ENCODE measurements at places on chromosomes 2 and 18.

DNA sequence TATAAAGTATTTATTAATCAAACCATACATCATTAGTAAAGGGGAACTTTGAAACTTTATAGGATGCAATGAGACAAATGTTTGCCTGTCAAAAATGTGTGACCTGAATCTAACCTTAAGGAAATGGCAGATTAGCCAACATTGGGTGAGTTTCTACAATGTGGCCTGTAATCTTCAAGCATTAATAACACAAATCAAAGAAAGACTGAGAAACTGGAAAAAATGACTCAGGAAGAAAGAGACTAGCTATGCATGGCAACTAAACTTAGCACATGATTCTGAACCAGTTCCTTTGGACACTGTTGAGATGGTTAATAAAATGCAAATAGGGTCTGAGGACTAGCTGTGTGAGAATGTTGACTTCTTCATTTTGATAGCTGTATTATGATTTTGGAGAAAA is 628.6 kb upstream of the ID2 start:
- DNase-seq, result no peak

DNA sequence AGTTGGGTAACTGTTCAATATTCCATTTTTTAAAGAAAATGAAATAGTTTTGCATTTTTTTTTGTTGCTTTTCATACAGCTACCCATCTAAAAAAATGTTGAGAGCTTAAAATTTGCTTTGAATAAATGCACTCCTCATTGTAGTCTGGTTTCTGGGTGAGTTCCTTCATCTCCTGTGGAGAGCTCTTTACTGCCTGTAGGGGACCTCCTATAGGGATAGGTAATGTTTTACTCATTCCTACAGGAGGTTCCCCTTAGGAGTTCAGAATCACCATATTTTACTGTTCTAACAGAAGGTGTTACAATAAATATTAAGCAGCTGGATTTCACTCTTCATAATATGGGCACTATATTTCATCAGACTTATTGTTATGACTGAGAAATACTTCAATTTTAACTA is 947.3 kb upstream of the CRIM1 start:
- DNase-seq, result no peak

- no peak for DNase-seq
These were observed 64.2 kb downstream of the BCL11A start for GRCh38 chr2:60489289-60489688.

GRCh38 chr2:183248866-183249567 is 124.8 kb downstream of the NUP35 start:
- no peak for DNase-seq

DNA sequence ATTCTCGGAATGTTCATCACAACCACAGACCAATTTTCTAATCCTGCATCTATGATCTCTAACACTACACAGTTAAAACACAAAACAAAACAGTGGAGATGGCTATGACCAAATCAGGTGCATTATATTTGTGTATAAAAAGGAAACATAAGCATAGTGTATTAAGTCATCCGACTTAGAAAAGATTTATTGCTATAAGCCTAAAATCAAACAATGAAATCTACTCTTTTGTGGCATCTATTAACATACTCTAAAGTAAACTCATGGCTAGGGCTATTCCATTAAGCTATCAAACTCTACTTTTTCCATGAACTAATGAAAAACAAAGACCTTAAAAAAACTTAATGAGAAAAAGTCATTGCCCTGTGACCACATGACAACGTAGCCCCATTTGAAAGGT is 8.7 kb downstream of the SP3 start:
- DNase-seq, result no peak

DNA sequence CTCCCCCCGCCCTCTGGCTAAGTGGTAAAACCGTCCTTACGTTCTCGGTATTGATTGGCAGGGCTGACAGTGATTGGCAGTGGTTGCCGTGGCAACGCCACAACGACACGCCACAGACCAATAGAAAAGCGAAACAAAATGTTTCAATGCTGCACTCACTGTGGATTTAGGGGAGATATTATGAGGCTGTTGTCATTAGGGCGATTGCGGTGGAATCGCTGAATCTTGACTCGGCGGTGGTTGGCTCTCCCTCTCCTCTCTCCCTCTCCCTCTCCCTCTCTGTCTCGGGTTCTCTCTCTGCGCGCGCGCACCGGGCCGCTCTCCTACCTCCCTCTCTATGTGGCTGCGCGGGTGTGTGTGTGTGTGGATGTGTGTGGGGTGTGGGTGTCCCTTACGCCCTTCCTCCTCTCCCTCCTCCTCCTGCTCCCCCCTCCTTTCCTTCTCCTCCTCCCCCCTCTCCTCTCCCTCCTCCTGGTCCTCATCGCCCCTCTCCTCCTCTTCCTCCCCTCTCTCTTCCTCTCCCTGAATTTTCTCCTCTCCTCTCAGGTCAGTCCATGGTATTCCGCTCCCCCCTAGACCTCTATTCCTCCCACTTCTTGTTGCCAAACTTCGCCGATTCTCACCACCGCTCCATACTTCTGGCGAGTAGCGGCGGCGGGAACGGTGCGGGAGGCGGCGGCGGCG is at the start of gene SIX3:
Gene SIX3, plus strand, starts transcription at position 152 of the 684 bp plus-strand sequence. Its CDS starts 403 bp downstream, at position 555.
- no peak for DNase-seq

DNA sequence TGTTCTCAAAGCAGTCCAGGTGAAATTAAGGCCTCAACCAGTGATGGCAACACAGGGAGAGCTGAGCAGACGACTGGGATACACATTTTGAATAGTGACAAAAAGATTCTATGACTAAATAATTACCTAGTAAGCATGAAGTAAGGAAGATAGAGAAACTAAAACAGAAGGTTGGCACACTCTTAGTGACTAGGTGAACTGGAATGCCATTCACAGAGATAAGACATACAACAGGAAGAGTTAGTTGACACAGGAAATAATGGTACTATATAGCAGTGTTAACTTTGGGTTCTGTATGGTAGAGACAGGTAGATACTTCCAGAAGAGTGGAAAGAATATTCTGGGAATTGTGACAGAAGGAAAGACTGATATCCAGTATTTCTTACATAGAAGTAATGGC is 181.8 kb upstream of the NT5C1B start:
- DNase-seq, result no peak

GRCh38 chr18:46008531-46008930 is 41.4 kb upstream of the EPG5 start:
- no peak for DNase-seq

GRCh38 chr2:233928594-233929351 is 11.6 kb downstream of the TRPM8 start:
- DNase-seq, result no peak

DNA sequence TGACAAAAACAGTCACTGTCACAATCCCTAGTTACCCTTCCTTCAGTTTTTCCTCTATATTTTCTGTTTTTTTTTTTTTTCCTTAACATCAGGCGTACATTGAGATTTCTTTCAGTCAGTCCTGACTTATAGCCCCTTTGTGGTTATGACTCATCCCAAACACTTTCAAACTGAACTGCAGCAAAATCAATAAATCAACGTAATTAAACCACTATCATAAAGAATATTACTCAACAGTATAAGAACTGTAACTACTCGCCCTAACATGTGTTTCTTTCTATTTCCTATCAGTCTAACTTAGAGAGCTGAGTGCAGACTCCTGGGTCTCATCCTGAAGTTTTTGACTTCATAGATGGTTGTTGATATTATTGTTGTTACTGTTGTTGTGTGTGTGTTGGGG is 523.5 kb downstream of the LRRTM4 start:
- DNase-seq, result no peak

GRCh38 chr2:190947711-190948251 is 66.2 kb downstream of the STAT1 start:
- DNase-seq, result no peak

- no peak for DNase-seq
These were observed 125.7 kb downstream of the AGAP1 start for GRCh38 chr2:235619544-235619943.

DNA sequence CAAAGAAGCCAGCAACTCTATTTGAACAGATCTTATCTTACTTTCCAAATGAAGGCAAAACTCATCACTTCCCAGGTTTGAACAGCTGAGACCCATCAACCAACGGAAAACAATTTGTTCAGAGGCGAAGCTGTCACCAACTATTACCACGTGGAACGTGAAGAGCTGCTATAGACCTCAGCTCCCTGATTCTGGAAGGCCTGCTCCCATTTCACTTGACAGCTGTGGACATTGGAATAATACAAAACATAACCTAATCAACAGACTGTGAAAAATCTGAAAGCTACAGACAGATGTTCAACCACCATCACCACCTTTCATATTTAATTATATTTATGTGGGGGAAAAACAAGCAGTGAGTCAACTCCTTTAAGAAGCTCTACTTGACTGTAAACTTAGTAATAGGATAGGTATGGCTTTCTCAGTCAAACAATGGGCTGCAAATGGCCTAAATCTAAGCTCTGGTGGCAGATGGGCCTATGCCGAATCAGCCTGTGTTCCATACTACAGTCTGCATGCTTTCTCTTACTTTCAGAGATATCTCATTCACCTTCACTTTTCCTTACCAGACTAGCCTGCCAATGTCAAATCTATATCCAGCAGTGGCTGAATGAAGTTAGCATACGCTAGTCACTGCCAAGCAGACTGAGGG is 896.4 kb downstream of the TDRD15 start:
- DNase-seq, result no peak

DNA sequence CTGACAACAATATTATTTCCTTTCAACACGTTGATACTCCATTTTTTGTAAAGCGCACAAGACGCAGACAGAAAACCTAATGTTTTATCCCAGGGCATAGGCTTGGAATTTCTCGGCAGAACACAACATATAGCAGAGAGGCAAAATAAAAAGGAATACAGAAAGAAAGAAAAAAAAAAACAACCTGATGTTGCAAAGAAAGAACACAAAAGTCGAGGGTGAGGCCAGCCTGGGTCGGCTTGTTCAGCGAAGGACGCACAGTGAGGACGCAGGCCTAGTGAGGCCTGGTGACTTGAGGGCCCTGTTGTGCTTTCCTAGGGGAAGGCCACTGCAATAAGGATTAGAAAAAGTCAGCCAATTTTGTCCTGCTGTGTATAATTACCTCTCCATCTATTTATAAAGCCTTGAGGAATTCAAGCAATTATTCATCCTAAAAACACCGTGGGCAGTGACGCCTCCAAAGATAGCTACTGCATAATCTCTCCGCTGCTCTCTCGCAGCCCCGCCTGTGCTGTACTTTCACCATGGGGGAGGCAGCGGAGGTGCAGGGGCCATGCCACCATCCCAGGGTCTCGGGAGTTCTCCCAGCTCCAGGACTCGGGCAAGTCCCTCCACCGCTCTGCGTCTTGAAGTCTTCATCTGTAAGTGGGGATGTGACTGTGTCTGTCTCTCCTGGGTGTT is 61.9 kb upstream of the SH3RF3 start:
- DNase-seq, result no peak

GRCh38 chr18:65755616-65756015 is 4.8 kb downstream of the CDH7 start:
- no peak for DNase-seq

- DNase-seq, result no peak
These were observed 176.2 kb downstream of the GBX2 start for GRCh38 chr2:235992024-235992423.

- DNase-seq, result no peak
These were observed 112.6 kb upstream of the MC4R start for GRCh38 chr18:60485201-60485600.

- no peak for DNase-seq
These were observed 381.2 kb downstream of the TXNL1 start for GRCh38 chr18:56257205-56257604.

GRCh38 chr2:56812432-56812831 is 628.6 kb downstream of the CCDC85A start:
- no peak for DNase-seq

GRCh38 chr2:182868054-182868796 is 1.8 kb upstream of the FRZB start:
- DNase-seq, result no peak

GRCh38 chr2:234003972-234004617 is 46.4 kb upstream of the SPP2 start:
- DNase-seq, result no peak

DNA sequence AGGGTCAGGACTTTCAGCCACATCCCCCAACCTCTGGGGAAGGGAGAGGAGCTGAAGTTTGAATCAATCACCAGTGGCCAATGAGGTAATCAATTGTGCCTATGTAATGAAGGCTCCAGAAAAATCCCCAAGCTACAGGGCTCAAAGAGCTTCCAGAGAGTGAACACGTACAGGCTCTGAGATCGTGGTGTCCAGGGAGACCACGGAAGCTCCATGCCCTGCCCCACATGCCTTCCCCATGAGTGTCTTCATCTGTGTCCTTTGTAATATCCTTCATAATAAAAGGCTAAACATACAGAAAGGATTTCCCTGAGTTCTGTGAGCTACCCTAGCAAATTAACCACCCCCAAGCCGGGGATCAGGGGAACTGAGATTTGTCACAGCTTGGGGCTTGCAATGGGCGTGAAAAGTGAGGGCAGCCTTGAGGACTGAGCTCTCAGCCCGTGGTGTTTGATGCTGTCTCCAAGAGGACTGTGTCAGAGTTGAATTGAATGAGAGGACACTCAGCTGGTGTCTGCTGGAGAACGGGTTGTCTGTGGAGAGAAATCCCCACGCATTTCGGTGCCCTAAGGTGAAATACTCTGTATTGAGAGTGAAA is 25.5 kb upstream of the TUBB6 start:
- DNase-seq, result no peak

GRCh38 chr2:42089340-42089925 is 41.6 kb downstream of the PKDCC start:
- DNase-seq, result peak; percentile 66

DNA sequence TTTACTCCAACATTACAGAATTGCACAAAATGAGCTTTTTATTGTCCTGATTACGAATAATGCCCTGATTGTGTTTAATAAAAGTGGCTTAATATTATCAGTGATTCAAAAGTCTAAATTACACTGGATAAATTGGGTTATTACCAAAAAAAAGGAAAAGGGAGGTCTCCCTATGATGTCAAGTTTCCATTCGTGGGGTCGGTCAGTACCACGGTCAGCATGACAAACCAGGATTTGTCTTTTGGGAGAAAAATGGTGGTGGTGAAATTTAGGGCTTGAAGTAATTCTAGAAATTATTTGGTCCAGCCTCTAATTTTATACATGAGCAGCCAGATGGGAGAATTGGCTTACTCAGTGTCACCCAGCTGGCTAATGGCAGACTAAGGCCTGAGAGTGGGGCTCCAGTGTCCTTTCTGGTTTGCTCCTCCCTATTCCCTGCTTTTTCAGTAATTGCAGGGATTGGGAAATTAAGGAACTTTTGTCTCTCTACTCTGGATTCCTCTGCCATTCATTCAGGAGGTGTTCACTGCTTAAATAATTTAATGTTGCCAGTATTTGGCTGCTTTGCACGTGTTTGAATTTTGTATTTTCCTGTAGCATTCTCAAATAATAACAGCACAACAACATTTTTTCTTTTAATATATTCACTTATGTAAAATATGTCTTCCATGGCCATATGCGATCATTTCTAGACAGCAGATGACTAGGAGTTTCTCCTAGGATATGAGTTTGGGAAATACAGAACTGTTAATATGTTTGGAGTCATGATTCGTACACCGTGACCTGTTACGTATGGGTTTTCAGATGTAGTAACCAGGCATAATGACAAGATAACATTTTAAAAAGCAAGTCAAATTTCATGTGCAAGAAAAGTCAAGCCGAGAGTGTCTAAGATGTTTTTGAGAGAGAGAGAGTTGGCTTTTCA is 128.9 kb upstream of the NOSTRIN start:
- no peak for DNase-seq

GRCh38 chr2:210443527-210443926 is 33.0 kb downstream of the LANCL1 start:
- no peak for DNase-seq
